ENCODE measurements at places on chromosomes 2 and 18.

GRCh38 chr2:181876614-181877063, 14.9 kb upstream of the ITPRID2 start:
- DNase-seq: peak; percentile 35

DNA sequence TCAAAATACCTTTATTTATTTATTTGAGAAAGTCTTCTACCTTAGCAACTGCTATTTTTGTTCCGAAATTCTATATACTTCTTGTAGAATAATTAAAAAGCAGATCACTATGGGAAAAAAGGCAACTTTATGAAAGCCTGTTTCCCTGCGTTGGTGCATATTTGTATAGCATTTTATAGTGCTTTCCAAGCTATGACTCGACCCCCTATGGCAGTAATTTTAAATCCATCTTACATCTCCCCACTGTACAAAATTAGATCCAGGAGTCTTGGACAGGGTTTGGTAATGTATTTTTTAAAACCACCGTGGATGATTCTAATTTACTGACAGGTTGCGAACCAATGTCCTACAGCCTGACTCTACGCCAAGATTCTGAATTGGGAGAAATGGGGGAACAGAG, 10.1 kb downstream of the TANK start:
- no peak for DNase-seq

- DNase-seq: no peak
Measured at GRCh38 chr2:216490061-216490460, 8.6 kb upstream of the RPL37A start.

DNA sequence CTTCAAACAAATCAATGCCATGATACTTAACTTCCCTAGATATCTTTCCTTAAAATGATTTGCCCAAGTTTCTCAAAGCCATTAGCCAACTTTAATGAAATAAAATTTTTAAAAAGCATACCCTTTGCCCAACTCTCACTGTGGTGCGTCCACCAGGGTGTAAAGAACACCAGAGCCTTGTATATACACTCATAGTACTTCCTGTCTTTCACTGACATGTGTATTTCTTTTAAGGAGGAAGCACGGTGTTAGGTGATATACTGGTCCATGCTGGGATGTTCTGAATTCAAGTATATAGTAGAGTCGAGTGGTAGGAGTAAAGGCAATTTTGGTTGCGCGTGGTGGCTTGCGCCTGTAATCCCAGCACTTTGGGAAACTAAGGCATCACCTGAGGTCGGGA, 22.7 kb downstream of the AAK1 start:
- no peak for DNase-seq

GRCh38 chr18:316393-316792, 48.5 kb upstream of the THOC1 start:
- no peak for DNase-seq
